ENCODE measurements at places on chromosomes 5 and 9.

DNA sequence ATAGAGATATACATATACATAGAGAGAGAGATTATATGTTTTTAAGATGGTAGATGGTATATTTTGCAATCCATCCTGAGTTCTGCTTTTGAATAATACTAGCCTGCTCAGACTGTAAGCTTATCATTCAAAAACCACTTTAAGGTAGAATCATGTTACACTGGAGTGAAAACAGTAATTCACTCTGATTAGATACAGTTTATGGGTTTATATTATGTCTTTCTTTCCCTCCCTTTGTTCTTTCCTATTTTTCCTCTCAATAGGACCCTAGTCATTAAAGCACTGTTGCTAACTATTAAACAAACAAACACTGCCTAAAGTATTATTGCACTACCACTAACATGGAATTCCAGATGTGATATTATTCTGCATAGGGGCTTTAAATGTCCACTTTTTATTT is 202.0 kb downstream of the ADAMTSL1 start:
- no peak for DNase-seq

DNA sequence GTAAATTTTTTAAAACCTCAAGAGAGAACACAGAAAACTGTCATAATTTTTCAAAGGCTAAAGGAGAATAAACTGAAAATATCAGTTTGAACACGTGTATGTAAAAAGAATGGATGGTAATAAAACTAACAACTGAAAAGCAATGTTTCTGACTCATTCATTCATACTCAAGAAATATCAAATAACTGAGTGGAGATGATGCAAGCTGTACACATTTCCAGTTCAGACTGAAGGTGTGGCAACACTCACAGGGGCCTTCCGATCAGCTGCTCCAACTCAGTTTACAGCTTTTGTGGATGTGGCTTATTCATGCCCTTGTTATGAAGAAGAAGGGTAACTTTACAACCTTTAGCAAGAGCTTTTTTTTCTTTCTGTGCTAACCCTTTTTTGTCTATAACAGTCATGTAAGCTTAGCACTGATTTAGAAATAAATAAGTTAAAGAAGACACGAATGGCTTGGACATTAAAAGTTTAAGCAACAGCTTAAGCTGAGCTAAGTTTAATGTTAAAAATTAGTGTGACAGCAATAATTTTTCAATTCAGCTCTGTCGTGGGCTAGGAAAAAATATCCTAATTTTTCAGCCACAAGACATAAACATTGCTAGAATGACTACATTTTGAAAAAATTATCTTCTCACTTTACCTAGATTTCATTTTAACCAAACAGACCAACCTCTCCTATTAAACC is 453.5 kb downstream of the RAB3C start:
- DNase-seq = peak; percentile 66

DNA sequence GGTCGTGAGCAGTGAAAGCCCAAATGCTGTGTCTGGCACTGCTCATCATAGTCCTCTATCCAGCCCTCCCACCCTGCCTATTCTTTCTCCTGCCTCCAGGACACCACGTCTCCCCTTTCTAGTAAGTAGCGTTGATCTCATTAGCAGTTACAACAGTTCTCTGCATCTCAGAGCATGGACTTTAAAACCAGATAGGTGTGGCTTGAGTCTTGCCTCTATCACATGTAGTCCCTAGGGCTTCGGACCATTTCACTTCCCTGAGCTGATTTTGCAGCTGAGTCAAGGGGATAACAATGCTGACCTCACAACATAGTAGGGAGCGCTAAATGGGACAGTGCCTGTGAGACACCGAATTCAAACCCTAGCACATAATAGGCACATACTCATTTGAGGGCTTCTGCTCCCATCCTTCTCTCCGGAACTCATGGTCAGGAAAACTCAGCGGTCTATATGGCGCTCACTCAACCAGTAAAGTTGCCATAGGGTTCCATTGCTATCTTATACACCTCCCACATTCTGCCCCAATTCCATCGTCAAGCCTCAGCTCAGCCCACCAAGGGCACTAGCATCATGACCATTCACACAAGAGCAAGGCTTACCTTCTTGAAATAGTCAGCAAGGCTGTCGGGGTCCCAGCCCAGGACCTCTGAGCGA is 515 bp downstream of the LCP2 start:
- no peak for DNase-seq

DNA sequence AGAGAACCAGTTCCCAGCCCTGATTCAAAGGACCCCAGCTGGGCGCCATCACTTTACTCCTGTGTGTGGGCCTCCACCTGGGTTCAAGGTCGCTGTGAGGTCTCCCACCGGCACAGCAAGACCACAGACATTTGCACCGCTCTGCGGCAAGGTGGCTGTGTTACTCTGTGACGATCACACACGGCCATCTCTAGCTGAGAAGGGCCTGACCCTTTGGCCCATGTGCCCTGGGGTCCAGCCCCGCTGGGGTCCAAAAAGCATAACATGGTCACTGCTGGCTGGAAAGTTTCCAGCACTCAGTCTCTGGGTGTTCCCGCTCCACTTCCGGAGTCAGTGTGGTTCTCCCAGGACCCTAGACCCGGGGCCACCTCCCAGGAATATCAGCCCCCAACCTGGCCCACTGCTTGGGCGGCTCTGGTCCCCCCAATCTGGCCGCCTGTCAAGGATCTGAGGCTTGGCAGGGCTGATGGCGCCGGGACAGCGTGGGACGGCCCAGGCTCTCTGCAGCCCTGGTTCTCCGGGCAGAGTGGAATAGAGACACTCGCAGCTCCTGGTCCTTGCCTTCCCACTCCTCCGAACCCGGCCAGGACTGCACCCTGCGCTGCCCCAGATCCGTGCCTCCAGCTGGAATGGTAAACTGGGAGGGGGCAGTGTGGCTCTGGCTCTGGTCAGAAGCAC is 3.9 kb upstream of the LMX1B start:
- DNase-seq = no peak

DNA sequence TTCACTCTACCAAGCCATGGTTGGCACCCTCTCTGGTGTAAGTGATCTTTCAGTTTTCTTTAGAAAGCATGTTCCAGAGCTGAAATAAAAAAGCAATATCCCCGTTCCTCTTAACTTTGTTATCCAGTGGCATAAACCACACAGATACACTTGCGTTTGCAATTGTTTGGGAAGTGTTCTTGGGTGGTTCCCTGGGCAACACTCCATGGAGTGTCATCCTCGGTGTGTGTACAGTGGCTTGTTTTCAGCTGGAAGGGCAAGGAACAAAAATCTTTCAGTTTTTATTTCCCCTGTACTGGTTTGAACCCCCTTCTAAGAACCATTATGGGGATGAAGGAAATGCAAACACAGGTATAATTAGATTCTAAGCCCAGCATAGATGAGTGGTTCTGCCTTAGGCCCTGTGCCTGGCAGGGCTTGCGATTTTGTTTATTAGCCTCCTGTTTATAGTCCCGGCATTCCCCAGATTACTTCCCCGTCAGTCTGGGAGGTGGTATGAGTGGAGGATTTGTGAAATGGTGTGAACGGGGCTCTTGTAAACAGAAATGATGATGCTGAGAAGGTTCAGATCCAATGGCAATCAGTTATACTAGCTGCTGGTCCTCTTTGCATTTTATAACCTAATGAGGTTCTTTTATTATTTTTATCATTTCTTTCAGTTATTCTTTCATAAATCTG is 76.0 kb upstream of the CD180 start:
- DNase-seq = no peak

- no peak for DNase-seq
These were observed 2.4 kb downstream of the SURF6 start for GRCh38 chr9:133333566-133333965.
